8988T (cell line): ENCODE measurements at places on chromosomes 4 and X.

DNA sequence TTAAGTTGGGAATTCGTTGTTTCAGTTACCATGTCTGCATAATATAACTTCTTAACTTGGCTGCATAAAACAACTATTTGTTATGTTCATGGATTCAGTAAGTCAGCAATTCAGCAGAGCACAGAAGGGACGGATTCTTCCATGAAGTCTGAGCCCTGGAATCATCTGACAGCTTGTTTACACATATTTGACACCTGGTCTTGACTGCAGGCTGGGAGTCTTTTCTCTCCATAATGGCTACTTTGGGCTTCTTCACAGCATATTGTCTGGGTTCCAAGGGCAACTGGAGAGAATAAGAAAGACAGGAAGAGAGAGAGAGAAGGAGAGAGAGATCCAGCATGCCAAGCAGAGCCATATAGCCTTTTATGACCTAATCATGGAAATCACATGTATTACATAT lies 23.1 kb downstream of the CENPC start:
- no peak for DNase-seq

GRCh38 chrX:12223650-12224049 lies 85.4 kb downstream of the FRMPD4 start:
- DNase-seq = no peak

DNA sequence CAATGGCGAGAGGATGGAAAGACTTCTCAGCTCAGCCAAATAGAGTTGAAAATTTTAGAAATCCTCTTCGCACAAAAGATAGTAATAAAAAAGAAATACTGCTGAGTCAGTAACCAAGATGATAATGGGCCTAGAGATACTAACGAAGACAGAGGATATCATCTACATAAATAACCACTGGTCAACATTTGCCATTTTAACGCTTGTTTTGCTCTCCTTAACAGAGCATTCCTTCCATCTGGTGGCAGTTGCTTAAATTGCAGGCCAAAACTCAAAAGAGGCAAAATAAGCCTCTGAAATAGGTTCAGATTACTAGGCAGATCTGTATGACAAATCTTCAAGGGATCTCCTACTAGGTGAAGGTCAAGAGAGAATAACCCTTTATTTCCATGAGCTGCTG lies 51.7 kb upstream of the MCF2 start:
- no peak for DNase-seq

GRCh38 chr4:184317234-184317918 lies 99.7 kb upstream of the ENPP6 start:
- DNase-seq = no peak

DNA sequence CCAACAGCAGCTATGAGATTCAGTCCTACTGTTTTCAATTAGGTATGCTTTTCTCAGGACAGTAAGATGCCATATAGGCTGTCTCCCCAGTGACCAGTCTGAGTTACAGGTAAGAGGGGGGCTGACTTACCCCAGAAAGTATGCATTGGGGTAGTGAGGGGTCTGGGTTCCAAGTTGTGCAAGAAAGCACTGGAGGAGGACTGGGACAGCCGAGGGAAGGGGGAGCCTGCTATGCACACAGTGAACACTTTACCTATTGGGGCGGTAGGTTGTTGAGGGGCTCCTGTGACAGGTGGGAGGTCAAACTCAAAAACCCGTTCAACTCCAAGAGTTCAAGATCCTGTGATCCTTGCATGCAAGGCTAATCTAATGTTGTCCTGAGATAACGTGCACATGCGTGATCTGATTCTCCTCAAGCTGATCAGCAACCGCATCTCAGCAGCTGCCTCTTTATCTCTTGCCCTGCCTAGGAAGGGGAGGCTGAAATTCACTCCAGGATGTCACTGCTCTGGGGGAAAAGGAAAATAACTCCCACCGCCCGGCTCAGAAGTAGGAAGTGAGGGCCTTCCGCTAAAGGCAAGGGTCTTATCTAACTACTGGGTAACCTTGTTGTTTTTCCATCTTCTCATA lies 108.8 kb upstream of the KIT start:
- DNase-seq = no peak

DNA sequence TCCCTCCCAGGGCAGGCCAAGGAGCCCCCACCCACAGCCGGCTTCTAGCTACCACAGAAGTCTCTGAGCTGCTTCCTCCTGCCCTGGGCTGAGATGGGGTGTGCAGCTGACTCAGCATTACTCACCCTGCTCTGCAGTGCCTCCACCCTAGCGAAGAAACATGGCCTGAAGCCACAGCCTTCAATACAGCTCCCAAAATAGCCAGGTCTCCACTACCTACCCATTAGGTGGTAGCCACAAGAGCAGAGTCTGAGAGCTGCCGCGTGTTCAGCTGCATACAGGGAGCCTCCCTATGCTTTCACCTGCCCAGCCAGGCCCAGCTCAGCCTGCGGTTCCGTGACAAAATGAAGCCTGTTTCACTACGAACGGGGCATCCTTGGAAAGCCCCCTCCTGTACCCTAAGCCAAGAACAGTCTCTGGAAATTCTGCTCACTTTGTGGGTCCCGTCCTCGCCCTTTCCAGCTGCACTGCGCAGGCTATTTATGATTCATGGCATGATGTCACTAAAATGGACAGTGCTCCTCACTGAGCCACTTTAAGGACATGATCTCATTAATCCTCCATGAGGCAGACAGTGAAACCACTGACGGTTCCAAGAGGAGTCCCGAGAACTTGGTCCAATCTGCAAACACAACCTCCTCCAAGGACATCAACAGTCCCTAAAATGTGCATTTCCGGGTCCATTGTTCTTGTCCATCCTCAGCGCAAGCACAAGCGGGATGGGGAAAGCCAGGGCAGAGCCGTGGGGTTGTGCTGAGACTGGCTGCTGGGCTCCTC lies 20.2 kb downstream of the WDR1 start:
- peak; percentile 97 for DNase-seq

GRCh38 chr4:22733816-22734215 lies 41.1 kb downstream of the GBA3 start:
- DNase-seq = no peak

GRCh38 chr4:134147941-134148340 lies 53.6 kb downstream of the PABPC4L start:
- no peak for DNase-seq
